ENCODE measurements at places on chromosomes 2 and 18. TPM values are rescaled to one million over a fixed set of nuclear protein-coding genes. Genes with fewer than 3 reads are reported as not detected.

TUBA3E gene
- total RNA-seq = 1.6 TPM

CREG2 gene
- total RNA-seq = 0.59 TPM

ABCG5 gene
- not detected for total RNA-seq

CCDC121 gene
- 4.2 TPM for total RNA-seq

VAMP8 gene
- total RNA-seq = 11.9 TPM

ALPI gene
- total RNA-seq = not detected

CD8B2 gene
- total RNA-seq = not detected

EIF2AK3 gene
- total RNA-seq = 10.2 TPM

CCL20 gene
- not detected for total RNA-seq

MC2R gene
- not detected for total RNA-seq

LRRC30 gene
- total RNA-seq = not detected

TMEM37 gene
- 3.3 TPM for total RNA-seq

GNAL gene
- total RNA-seq = 4.4 TPM

PRKAG3 gene
- total RNA-seq = 0.19 TPM

FOXI3 gene
- total RNA-seq = not detected

CDH2 gene
- 269 TPM for total RNA-seq

ALLC gene
- not detected for total RNA-seq

POTEJ gene
- not detected for total RNA-seq

GAL3ST2 gene
- 1.1 TPM for total RNA-seq

DOK6 gene
- 5.7 TPM for total RNA-seq

DSEL gene
- total RNA-seq = 6.8 TPM

ZNF512 gene
- total RNA-seq = 12.0 TPM

REG3A gene
- total RNA-seq = not detected

INPP5D gene
- total RNA-seq = 2.9 TPM

PLCL1 gene
- total RNA-seq = 32.0 TPM

KANSL3 gene
- 27.3 TPM for total RNA-seq

PNKD gene
- 71.4 TPM for total RNA-seq

LYG2 gene
- not detected for total RNA-seq

ADGRF3 gene
- total RNA-seq = not detected

ESPNL gene
- total RNA-seq = 2.0 TPM

GAD1 gene
- total RNA-seq = not detected

ALPG gene
- total RNA-seq = not detected

SGO2 gene
- total RNA-seq = 1.9 TPM

FAM237A gene
- total RNA-seq = not detected
